ENCODE measurements at places on chromosomes 4 and X.

- DNase-seq, result no peak
These were observed 22.2 kb downstream of the CCDC149 start for GRCh38 chr4:24890561-24891126.

DNA sequence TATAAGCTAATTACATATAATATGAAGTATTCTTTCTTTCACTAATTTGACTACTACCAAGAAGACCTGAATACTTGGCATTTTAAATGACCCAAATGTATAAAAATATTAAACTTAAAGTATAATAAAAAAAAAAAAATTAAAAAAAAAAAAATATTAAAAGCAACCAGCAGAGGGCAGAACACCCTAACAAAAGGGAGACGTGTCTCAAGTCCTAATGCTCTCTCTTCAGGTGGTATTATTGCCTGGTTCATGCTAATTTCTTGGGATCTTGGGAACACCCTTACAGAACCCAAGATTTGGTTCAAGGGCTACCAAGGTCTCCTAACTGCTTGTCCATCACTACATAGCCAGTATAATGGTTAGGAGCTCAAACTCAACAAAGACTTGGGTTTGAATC, 754.8 kb downstream of the RAB28 start:
- DNase-seq, result no peak

GRCh38 chr4:24076811-24077210, 187.0 kb upstream of the PPARGC1A start:
- no peak for DNase-seq

- no peak for DNase-seq
These were observed 35.7 kb downstream of the ARHGAP24 start for GRCh38 chr4:85510632-85510984.

DNA sequence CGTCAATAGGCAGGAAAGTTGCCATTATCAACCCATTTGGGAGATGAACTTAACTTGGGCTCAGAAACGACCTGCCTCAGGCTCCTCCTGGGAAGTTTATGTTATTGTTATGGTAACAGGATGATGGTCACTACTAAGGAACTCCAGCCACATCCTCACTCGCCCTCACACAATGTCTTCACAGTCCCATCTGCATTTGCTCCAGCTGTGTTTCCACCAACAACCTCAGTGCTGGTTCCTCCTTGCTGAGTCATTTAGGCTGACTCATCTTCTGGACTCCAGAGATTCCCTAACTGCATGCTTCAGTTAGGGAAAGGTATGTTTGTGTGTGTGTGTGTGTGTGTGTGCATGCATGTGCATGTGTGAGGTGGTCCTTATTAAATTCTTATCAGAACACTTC, 293.4 kb upstream of the BOD1L1 start:
- DNase-seq, result no peak

DNA sequence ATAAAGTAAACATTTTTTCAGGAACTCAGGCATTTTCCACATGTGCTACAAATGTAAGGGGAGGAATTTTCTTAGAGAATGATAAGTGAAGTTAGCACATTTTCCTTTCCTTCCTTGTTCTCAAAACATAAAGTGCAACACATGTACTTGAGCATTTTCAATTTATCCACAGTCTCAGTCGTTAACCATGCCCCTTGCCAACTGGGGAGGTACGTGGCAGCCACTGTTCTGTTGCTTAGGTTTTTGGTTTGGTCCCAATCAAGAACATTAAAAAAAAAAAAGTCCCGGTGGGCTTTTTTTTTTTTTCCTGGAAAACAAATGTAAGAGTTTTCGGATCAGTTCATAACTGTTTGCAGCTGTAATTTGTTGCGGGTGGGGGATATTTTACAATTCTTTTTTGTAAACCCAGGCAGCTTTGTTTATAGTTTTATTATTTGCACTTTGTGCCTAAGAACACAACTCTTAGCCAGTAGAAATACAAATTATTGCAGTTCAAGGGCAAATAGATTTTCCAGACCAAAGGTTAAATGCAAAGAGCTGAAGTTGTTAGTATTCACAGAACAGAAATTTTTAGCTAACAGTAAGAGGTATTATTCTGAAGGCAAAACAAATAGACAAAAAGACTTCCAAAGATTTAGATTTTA, 112.1 kb upstream of the NAP1L5 start:
- no peak for DNase-seq

DNA sequence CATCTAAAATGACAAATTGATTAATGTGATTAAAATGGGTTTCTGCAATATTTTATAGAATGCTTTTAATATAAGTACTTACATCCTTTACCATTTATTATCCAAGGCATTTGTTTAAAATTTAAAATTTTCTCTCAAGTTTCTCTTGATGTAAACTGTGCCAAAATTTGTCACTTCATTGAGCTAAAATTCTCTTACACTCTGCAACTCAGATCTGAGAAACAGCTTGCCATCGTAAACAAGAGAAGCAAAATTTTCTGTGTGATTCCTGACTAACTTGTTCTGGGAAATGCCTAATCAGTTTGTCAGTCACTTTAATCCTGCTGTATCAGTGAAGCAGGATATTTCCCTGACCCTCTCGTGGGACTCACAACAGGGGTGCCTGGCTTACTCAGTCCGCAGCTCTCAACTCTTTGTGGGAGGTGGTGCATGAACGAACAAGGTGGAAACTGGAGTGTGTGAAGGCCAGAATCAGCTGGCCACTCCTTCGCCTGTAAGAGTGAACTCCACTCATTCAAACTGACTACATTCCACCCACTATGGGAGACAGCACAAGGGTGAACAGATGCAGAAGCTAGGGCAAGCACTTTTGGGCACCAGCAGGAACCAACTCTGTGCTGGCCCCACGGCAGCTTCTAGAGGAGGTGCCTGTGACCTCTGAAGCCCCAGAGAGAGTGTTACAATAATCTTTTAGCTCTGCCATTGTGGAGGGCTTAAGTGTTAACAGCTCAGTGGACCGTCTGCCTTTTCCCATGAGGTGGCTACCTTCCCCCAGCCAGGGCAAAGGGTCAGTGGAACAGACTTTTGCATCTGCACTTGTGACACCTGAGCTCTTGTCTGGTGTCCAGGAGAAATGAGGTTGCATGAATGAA, 349.4 kb downstream of the FAT4 start:
- DNase-seq, result no peak

- DNase-seq, result no peak
These were observed 172.0 kb upstream of the NOCT start for GRCh38 chr4:138843616-138844015.

GRCh38 chrX:10884246-10884645, 226.9 kb upstream of the HCCS start:
- no peak for DNase-seq

- DNase-seq, result no peak
These were observed 15.5 kb upstream of the TDO2 start for GRCh38 chr4:155887847-155888570.

DNA sequence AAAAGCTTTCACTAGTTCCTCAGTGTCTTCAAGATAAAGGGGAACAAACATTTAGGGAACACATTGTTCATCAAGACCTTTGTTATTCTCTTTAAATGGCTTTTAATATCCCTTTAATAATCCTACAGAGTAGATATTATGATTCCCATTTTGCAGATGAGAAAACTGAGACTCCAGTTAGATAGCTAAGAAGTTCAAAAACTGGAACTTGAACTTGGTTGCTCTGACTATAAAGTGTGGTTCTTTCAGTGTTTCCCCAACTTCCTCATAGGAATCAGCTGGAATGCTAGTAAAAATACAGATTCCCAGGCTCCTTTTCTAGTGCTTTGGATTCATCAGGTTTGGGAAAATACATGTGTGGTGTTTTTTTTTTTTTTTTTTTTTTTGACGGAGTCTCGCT, 37.7 kb downstream of the DLG3 start:
- no peak for DNase-seq

GRCh38 chr4:177267911-177268310, 41.8 kb upstream of the NEIL3 start:
- DNase-seq, result no peak

DNA sequence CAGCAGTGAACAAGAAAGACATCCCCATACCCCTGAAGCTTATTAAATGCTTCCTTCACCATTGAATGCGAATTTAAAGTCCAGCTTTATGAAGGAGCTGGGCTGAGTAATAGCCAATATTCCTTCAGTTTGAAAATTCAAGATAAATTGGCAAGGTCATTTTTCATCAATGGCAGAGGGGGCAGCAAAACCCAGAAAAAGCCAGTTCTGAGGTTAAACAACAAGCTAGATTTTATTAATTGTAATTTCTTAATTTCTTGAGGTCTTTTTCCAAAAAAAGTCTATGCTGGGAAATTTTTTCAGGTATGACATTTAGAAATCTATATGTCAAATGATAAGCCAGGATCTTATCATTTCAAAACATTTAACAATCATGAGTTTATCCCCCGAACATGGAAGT, 808.9 kb downstream of the RPA4 start:
- no peak for DNase-seq

DNA sequence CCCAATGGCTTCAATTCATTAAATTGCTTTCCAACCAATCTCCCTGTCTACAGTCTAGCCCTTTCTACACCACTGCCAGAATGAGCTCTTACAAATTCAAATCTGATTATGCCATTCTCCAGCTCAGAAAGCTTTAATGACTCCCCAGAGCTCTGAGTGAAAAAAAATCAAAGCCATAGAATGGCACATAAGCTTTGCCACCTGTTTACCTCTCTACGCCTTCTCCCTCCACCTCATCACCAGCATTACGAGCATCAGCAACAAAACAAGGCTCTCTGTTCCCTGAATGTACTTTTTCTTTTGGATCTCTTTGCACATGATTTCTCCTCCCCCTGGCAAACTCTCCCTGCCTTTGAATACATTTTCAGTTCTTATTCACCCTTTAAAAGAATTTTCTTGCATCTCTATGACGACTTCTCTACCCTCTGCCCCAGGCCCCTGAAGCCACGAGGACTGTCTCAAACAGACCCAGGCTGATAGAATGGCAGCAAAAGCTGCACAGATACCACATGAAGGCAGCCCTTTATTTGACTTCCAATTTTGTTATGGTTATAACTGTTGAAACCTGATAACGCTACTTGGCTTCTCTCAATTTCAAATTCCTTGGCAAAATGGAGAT, 516.0 kb downstream of the PCDH7 start:
- DNase-seq, result no peak

DNA sequence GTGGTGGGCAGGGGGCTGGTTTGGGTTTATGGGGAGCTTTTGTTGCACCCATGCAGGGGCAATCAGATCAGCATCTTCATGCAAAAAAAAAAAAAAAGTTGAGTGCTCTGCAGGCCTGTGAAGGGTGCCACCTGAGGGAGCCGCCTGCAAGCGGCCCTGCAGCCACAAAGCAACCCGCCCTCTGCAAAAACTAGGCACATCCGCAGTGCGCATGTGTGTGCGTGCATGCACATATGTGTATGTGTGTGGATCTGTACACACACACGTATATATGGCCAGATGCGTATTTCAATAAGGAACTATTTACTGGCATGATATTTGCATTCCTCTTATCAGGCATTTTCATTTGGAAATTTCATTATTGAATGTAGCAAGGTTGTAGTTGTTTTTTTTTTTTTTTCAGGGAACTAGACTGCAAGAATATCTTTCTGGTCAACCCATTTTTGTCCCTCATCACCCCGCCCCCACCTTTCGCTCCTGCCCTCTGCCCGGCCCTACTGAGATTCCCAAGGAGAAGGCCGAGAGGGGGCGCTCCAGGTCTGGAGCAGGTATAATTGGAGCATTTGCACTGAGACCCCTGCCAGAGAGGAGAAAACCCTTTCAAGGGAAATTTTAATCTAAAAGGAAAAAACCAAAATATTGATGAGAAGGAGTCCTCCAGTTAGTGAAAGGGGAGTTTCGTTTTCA, 18.1 kb downstream of the CCNQ start:
- DNase-seq, result no peak

DNA sequence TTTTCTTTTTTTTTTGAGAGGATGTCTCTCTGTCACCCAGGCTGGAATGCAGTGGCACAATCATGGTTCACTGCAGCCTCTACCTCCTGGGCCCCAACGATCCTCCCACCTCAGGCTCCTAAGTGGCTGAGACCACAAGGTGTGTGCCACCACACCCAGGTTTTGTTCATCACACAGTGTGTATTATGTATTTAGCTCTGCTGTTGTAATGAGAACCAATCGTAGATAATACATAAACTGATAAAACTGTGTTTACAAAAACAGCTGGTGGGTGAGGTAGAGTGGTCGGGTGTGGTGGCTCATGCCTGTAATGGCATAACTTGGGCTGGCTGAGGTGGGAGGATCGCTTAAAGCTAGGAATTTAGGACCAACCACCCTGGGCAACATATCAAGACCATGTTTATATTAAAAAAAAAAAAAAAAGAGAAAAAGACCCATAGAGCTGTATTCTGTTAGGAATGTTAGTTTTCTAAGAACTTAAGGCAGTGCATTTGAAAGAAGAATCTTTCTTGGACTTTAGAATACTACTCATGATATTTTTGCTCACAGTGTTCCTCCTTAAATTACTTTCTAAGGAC, 34.9 kb downstream of the POLR2B start:
- DNase-seq, result no peak

GRCh38 chrX:50698944-50699343, 115.0 kb downstream of the SHROOM4 start:
- DNase-seq, result no peak

DNA sequence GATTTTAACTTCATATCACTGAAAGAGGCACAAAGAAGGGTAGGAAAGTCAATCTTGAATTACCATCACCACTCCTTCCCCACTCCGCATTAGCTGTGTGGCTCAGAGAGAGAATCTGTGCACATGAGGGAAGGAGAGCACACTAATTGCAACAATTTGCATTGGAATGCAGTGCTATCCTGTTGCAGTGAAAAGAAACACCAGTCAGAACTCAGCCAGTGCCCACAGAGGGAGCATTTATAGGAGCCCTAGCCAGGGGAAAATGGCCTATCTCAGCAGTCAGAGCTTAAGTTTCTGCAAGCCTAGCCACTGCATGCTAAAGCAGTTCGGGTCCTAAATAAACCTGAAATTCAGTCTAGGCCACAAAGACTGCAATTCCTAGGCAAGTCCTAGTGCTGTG, 159.4 kb upstream of the AR start:
- DNase-seq, result no peak

DNA sequence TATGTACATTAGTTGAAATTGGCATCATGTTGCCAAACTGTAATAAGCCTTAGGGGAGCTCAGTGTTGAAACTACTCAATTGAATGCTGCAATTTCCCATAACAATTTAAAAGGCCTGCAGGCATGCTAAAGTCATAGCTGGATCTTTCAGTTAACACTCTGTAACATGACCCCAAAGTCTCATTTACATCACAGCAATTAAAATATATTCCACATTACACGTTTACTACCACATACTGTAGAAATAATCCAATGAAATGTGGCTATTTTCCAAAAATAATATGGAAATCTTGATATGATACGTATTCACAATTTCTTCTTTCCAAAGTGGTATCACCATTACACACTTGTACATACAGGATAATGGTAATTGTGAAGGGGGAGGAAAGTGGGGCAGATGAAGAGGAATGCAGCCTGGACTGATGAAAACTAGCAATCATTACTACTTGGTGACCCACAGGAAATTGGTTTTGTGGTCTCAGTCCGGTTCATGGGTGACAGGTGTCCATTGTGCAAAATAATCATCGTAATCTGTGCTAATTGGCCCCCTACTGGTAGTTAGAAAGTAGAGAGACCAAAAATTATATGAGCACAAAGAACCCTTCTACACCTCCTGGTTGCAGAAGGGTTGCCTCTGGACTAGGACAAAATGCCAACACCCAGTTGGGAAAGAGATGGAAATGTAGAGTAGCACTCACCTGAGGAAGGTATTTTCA, 63.7 kb downstream of the TENM3 start:
- peak; percentile 45 for DNase-seq
